ENCODE measurements at places on chromosomes 13 and 19. TPM values are rescaled to one million over a fixed set of nuclear protein-coding genes. Genes with fewer than 3 reads are reported as not detected.

GRCh38 chr13:20847296-20847695 is 55.2 kb downstream of the XPO4 start:
- DNase-seq, result no peak

CAMSAP3 gene
- 0.57 TPM for total RNA-seq

DNA sequence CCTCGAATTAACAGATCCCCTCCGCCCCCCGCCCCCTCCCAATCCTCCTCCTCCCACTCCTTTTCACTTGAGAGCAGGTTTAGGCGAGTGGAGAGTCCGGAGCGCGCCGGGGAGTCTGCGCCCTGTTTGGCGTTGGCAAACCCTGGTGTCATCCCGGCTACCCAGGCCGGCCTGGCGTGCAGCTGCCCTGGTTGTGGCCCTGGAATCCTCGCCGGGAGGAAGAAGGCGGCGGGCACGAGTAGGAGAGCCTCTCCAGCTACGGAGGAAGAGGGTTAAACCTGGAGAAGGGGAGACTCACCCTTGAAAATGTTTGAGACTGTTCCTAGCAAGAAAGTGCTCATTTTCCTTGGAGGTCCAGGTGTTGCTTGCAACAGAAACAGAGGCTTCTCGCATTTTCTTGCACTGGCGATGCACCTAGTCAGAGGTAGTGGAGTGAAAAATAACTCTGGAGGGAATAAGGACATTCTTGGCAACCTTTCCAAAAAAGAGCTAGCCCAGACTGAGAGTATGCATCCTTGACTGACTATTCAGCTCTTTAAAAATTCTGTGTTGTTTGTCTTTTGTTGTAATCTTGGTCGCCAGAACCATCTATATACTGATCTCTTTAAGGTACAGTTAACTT is 1.3 kb upstream of the SOX21 start:
- DNase-seq, result no peak

DNA sequence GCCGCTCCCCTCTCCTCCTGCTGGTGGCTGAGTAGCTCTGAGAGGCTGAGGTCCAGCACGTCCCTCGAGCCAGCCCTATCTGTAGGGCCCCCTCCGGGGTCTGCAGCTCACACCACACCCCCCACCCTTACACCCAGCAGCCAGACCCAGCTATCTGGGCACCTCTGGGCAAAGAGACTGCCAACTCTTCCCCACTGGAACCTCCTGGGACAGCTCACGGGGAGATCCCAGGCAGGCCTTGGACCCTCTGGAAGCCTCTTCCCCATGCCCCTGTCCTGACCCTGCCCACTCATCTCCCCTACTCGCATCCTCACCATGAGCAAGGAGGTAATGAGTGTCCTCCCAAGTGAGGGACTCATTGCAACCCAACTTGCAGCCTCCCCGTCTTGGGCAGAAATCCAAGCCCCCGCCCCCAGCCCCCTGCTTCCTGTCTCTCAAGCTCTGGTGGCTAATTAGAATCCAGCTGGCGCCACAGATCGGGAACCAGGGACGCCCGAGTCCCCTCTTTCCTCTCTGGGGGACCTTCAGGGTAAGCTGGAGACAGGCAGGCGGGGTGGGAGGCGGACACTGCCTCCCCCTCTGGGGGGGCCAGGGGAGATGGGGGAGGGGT is 22.1 kb downstream of the ADGRL1 start:
- DNase-seq, result no peak

DNA sequence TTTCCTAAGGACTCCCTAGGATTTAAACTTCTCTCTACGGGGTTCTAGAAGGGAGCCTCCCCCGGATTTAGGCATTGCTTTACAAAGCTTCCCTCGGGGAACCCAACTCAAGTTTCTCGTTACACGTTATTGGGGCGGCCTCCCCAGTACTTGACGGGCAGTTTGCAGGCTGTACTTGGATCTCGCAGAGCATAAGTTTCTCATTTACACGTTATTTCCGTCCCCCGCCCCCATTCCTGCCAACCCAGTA is 584 bp downstream of the SMG9 start:
- DNase-seq, result no peak

GRCh38 chr13:45950386-45951000 is 98.9 kb upstream of the SIAH3 start:
- no peak for DNase-seq

NLRP4 gene
- total RNA-seq, result not detected

UNC13A gene
- total RNA-seq, result 0.02 TPM

XPO4 gene
- 18.9 TPM for total RNA-seq

AMH gene
- total RNA-seq, result 9.2 TPM

DNA sequence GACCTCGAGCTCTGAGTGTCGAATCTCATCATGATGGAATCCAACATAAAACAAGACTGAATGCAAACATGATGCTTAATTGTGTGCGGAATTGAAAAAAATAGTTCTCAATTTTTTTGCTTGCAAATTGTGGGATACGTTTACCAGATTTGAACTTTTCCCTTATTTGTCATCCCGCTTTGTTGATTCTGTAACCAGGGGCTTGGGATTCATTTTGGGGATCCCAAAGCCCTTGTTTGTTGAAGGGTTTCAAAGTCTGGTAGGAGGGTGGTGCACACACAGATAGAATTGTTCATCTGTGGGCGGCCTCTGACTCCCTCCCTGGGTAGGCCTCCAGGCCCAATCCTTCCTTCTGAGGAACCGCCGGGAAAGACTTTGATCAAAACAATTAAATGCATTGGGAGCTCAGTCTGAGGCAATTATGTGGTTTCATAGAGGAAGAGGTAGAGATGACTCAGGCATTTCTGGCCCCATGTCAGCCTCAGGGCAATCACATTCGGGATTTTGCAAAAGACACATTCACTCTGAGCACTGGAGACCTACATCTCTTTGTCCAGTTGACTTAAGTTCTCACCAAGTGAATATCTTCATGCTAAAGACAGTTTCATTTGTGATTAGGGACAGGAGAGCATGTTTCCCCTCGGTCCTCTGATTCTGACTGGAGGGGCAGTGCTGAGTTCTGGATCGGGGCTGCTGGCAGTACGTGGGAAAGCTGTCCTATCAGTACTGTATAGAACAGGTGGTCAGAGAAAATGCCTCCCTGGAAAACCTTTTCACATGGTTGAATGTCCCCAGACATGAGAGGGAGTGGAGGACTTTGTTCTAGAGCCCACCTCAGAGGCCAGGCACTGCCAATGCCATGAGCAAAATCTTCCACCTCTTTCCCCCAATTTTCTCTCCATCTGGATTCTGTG is 27.8 kb upstream of the IGFL4 start:
- DNase-seq, result no peak

- DNase-seq, result no peak
Observed at GRCh38 chr19:50490991-50491472, 14.4 kb upstream of the GARIN5A start.

B3GNT8 gene
- 2.2 TPM for total RNA-seq

- DNase-seq, result peak; percentile 52
Observed at GRCh38 chr19:53868091-53868891, 608 bp downstream of the MYADM start.

DNA sequence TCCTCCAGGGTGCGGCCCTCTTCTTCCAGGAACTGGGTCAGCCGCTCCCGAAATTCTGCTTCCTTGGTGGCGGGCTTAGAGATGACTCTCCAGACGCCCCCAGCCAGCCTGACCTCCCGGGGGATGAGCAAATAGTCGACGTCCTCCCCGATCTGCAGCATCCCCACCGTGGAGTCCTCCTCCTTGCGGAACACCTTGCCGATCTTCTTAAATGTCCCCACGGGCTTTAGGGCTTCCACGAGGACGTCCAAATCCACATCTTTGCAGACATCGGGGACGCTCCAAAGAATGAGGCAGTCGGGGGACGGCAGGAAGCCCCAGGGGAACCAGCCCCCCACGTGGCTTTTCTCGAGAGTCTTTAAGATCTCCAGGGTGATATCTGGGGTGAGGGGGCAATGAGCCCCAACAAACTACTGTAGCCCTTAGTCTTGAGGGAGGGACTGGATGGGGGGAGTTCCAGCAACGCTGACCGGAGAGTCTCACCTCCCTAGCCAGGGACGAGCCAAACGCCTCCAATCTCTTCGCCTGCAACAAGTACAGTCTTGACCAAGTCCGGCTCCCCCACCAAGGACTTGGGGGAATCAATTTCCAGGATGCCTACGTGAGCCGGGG is 608 bp downstream of the CCDC8 start:
- no peak for DNase-seq

KIR2DL4 gene
- total RNA-seq, result 0.30 TPM

GRCh38 chr13:99393791-99394735 is 86.9 kb upstream of the GPR183 start:
- no peak for DNase-seq

- DNase-seq, result no peak
Observed at GRCh38 chr19:38013913-38014580, 107.0 kb downstream of the SIPA1L3 start.

WASF3 gene
- not detected for total RNA-seq

DNA sequence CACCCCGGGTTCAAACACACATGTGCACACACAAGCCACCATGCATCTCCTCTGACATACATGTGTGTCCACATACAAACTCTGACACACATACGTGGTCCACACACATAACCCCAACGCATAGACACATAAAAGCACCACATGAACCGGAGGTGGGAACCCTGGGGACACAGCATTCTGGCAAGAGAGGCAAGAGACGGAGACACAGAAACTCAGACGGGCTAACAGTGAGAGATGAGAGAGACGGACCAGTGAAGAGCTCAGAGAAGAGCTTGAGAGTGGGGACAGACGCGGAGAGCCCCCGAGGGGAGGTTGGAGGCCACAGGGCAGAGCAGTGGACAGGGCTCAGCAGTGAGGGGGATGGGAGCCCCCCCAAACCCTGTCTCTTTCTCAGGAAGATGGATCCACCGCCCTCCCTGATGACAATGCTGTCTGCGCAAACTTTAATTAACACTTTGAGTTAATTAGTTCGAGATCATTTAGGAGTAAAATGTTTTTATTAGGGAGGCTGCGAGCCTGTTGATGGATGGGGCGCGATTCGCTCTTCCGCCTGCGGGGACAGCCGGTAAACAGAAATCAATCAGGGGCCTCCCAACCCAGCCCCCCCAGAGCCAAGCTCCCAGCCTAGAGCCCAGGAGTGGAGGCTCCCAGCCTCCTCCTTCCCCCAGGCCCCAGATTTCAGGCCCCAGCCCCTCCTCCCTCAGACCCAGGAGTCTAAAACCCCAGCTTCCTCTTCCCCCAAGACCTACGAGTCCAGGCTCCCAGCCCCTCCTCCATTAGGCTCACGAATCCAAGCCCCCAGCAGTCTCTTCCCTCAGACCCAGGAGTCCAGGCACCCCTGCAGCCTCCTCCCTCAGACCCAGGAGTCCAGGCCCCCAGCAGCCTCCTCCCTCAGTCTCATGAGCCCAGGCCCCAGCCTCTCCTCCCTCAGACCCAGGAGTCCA is 9.5 kb upstream of the ERFL start:
- no peak for DNase-seq

ZNF729 gene
- total RNA-seq, result not detected

C1QTNF9 gene
- total RNA-seq, result not detected

GRCh38 chr13:31755803-31756212 is 16.5 kb downstream of the RXFP2 start:
- no peak for DNase-seq

DNA sequence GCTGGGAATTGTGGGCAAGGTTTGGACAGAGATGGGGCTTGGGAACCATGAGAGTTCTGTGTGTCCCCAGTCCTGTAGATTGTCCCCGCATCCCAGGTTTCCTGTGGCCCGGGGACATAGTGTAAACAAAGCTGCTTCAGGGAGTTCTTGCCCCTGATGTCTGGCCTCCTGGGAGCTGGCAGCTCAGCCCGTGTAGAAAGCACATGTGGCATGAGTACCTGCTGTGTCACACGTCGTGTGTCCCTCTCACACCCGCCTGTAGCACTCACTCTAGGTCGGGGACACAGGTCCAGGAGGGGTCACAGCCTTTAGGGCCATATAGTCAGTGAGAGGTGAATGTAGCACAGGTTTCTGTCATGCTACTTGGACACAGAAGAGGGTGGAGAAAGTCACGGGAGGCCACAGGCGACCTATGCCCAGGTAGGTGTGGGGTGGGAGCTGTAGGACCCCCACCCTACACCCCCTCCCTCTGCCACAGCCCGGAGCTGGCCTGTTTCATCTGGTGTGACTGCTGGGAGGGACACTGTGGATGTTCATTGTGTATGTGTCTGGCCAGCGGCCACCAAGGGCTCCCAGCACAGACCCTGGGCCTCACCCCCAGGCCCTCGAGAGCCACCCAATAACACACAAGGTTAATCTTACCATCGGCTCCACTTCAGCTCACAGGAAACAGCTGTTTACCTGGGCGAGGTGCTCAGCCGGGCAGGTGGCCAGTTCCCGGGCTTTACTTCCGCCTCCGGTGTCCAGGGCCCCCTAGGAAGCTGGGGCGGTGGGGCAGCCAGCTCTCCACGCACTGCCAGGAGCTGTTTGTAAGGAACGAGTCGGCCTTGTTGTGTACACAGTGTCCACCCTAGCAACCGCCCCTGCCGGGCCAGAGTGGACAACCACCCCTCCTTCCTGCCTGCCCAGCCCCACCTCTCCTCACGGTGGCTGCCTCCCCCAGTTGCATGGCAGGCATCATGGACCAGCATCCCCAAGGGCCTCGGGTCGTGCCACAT is 49.7 kb downstream of the COMP start:
- DNase-seq, result no peak

DNA sequence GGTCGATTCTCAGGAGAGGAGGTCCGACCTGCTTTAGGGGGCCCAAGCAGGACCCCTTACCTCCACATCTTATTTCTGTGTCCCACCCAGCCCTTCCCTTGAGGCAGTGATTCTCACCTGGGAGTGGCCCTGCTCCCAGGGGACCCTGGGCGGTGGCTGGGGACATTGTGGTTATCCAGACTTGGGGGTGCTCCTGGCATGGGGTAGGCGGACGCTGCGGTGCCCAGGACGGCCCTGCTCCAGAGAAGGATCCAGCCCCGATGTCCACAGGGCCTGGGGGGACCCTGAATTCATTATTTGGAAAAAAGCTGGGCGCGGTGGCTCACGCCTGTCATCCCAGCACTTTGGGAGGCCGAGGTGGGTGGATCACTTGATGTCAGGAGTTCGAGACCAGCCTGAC is 84.4 kb downstream of the GADD45B start:
- no peak for DNase-seq

DNA sequence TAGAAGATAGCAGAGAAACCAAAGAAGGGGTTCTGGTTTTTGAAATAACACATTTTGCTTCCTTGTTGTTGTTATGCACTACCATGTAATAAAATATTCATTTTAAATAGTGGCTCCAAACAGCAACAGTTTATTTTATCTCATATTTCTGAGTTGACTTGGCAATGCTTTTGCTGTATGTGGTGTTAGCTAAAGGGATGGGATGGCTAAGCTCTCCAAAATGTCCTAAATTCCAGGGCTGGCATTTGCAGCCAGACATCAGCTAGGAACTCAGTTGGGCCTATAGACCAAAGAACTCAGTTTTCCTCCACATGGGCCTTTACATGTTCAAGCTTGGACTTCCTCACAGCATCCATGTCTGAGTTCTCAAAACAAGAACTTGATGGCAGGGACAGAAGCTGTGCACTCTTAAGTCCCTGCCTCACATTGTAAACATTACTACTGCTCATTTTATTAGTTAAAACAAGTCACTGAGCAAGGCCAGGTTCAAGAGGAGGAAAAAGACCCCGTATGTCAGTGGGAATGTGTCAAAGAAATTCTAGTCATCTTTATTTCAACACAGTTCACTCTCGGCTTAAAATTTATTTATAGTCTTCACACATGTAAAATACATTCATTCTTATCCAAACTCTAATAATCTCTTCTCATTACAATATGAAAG is 819.3 kb upstream of the PCDH20 start:
- no peak for DNase-seq

All from activated CD4-positive, alpha-beta T cell treated with anti-CD3 and anti-CD28 coated beads, Interleukin-2, amount 10 ng/mL, durations not matched to agents 7 days and 5 days (primary cell).